ENCODE measurements at places on chromosomes 1 and 21.
A peak's percentile ranks its signal among the peaks of the same experiment; 100 is the strongest.

DNA sequence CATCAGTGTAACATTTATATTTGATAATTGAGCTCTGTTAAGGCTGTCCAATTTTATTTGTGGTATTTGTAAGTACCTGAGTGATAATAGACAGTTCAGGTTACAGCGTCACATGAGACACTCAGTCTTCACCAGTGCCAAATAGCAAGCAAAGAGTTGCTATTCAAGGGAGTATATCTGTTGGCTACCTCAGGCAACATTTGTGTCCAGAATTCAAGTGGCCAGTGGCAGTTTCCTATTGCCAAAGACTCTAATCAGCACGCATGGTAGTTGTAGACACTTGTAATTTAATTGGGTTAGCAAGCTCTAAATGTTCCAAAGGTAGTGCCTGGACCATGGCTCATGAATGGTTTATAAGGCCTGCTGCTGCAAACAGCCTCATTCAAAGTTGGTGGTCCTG, 1524.3 kb upstream of the B3GALT2 start:
- DNase-seq, result no peak

DNA sequence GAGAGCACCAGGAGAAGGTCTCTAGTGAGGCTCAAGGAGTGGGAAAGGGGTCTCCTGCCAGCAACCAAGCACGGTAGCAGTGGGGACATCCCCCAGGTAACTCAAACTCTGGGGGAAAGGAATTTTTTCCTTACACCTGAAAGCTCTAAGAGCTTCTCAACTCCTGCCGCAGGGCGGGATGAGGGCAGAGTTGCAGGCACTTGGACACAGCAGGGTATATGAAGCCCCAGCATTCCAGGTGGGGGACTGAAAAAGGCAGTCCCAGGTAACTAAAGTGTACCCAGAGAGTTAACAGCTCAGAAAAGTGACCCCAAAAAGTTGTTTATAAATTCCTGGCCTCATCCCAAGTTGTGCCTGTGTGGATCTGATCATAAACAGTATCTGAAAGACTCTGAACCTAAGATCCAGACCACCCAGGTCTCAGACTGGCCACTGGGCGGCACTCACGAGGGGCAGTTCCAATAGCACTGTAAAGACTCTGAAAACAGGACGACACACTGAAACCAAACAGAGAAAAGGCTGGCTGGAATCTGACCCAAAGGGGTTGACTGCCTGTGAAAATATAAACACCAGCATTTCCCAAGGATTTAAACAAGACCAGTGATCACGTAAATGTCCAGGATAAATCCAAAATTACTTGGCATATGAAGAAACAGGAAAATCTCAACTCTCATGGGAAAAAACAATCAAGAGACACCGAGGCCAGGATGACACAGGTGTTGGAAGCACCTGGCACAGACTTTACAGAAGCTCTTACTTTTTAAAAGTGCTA, 47.5 kb downstream of the HSF2BP start:
- DNase-seq, result peak; percentile 49

DNA sequence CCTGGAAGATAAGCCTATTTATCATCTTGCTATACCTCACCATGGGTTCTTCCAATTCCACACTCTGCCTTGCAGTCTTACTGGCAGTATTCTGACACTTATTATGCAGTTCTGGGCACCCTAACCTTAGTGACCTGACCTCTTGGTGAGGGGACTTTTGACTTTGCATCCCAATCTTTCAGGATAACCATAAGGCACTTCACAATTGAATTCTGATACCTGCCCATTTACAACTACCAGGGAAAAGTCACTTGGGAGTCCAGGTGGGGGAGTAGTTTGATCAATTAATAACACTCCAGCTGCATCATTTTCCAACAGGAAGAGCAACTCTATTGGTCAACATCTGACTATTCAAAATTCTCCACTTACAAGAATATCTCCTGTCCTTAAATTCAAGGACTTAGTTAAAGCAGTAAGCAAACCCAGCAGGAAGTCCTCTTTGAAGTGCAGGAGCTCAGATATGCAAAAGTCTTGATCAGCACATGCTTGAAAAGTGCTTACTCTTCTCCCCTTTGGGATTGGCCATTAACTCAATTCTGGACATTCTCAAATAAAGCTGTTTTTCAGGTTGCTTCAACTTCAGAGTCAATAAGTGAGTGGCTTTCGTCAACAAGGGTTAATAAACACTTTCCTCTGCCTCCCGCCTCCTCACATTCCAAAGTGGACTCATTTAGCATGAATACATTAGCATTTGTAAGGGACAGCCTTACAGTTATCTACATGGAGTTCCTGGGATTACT, 177.4 kb upstream of the NRIP1 start:
- no peak for DNase-seq

- no peak for DNase-seq
These were observed 198.9 kb upstream of the ZP4 start for GRCh38 chr1:238089615-238090014.

- DNase-seq, result no peak
These were observed 59.4 kb downstream of the NRIP1 start for GRCh38 chr21:15005391-15005790.
